ENCODE measurements at places on chromosomes 11 and 22.

- no peak for DNase-seq
Observed at GRCh38 chr22:20537983-20538382, 30.6 kb downstream of the MED15 start.

GRCh38 chr22:24580276-24580675 is 12.6 kb downstream of the LRRC75B start:
- DNase-seq: no peak

- DNase-seq: no peak
Observed at GRCh38 chr11:60926500-60926899, 2.2 kb downstream of the TMEM132A start.

DNA sequence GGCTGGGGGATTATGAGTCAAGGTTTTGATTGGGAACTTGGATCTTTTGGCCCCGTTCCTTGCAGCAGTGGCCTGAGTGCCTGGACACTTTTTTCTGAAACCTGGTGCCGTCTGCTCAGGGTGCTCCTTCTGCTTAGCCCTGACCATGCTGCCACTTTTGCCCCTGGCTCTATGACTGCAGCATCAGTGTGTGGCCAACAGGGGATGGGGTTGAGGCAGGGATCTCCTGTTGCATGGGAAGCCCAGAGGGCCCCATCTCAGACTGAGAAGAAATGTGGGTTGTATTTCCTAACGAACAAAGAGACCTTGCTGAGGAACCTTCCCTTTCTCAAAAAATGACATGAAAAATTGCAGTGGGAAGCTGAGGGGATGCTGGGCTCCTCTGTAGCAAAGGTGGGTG is 18.7 kb downstream of the POU2F3 start:
- DNase-seq: no peak

DNA sequence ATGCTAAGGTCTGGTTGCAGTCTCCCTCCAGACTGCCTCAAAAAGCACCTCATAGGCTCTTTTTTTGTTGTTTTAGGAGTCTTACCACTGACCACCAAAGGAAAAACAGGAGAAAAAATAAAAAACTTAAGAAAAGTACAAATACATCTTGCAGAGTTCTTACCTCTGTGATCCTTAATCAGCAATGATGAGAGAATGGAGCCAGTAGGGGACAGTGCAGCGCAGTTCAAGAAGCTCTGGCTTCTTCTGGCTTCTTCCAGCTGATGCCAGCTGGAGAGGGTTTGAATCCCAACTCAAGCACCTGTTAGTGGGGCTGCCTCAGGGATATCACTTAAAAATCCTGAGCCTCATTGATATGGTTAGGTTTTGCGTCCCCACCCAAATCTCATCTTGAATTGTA is 223.3 kb upstream of the ISX start:
- DNase-seq: no peak

DNA sequence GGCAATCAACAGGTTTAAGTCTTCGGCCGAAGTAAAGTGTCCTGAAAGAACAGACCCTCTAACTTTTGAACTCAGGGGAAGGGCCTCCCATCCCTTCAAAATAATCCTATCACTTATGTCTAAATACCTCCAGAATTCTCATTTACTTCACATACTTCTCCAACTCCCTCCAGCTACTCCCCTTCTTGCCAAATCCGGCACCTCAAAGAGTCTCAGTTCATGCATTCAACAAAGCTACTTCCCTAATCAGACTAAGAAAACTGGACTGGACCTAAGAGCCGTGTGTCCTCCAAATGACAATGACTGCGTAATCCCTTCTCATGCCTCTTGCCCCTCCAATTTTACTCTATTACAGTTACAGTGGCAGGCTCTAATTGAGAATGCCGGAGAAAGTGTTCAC is 1.3 kb downstream of the DDB1 start:
- no peak for DNase-seq

DNA sequence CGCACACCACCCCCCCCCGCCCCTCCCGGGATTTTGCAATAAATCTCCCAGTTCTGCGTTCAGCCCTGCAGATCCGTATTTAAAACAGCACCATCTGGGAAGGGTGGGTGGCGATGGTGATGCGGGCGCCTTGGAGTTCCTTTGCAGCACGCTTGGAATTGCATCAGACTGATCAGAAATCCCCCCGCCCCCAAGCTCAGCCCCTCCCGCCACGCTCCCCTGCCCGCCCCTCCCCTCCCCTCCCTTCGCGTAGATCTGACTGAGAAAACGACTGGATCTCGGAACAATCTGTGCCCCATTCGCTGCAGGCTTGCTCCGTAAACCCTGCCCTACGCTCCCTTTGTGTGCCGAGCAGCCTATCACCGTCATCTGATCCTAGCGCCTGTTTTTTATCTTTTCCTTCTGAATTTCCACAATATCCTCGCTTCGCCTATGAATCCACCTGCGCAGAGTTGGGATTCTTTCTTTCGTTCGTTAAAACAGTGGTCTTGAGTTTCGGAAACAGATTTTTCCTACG is 18.1 kb upstream of the BDNF start:
- DNase-seq: no peak

DNA sequence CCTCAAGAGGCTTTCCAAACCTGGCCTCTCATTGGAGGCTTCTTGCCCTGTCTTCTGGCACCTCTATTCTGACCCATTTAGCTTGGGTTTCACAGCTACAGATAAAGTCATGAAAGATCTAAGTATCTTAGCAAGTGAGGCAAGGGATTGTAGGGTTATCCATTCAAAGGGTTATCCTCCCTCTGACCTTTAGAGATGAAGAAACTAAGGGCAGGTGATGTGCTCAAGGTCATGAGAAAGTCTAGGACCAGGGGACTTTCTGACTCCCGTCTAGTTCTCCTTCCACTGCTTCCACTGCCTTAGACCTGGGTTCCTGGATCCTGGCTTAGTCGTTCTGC is 7.2 kb downstream of the PHOX2A start:
- DNase-seq: no peak

DNA sequence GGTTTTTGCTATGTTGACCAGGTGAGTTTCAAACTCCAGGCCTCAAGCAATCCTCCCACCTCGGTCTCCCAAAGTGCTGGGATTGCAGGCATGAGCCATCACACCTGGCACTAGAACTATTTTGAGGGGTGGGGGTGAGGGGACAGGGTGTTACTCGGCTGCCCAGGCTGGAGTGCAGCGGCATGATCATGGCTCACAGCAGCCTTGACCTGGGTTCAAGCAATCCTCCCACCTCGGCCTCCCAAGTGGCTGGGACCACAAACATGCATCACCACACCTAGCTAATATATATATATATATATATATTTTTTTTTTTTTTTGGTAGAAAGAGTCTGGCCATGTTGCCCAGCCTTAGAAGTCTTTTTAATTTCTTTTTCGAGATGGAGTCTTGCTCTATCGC is 17.1 kb upstream of the IFITM3 start:
- DNase-seq: no peak

DNA sequence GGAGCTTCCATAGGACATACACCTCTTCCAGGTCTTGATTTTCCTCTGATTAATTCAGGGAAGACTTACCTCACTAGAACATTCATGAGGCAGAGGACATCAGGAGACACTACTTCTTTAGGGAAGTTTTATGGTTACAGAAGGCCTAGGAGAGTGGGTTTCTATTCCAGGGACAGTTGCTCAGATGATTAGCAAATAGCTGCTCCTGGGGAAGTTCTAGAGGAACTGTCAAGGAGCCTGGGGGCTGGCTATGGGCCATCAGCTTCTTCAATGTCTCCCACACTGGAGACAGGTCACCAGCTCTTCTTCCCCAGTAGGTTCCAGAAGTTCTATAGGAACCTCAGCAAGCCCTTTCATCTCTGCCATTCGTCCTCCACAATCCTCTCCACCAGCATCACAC is 11.5 kb upstream of the OR10A5 start:
- DNase-seq: no peak

DNA sequence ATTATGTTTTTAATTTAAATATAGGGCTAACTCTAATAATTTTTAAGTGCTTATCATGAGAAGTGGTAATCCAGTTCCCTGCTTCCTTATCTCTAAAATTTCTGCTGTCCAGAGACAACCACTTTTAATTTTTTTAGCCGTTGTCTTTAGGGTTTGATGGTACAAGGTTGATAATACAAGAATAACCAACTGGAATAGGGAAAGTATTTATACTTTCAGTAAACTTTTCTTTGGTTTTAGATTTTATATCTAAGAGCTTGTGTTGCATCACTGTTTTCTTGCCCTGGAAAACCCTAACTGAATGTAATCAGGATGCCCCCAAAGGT is 46.5 kb upstream of the ADORA2A start:
- no peak for DNase-seq

DNA sequence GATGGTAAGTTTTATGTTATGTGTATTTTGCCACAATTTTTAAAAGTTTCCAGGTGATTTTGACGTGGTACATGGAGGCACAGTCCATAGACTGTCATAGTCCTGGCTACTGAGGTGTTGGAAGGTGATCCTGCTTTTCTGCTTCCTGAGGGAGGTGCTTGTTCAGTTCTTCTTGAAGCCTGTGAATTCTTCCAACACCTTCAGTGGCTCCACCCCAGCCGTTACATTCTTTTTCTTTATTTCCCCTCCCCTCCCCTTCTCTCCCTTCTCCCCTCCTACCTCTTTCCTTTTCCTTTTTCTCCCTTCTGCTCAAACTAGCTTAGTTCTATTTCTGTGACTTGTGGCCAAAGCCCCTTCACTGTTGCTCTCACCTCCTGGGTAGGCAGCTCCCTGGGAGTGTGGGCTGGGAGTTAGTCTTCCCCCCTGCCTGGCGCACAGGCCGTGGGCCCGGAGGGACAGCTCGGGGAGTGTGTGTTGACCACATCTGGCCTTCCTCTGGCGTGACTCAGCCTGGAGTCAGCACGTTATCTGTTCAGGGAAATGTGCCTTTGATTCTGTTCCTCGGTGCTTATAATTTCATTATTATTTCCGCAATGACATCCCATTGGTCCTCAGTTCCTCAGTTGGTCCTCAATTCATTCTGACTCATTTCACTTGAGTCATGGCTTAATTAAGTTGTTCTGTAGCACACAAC is 566.2 kb downstream of the TBC1D22A start:
- no peak for DNase-seq

DNA sequence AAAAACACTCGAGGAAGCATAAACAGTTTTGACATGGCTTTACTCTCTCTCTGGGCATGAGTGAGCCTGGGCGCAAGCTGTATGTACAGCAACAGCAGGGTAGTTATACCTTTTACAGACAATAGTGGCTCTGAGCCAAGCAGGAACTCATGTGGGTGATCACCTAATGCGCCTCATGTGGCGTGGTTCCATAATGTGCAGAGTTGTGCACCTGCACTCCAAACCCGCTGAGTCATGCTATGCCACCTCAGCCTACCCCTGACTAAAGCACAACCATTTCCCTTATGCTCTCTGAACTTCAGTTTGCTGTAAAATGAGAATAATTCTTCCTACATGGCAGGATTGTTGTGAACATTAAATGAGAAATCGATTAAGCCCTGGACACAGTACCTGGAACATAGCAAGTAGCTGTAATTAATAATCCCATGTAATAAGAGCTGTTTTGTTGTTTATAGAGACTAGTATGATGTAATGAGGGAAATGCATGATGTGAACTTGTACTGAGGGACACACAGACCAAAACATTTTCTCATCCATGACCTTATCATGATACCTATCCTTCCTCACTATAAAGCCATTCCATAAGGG is 71.6 kb downstream of the CCDC34 start:
- DNase-seq: no peak

DNA sequence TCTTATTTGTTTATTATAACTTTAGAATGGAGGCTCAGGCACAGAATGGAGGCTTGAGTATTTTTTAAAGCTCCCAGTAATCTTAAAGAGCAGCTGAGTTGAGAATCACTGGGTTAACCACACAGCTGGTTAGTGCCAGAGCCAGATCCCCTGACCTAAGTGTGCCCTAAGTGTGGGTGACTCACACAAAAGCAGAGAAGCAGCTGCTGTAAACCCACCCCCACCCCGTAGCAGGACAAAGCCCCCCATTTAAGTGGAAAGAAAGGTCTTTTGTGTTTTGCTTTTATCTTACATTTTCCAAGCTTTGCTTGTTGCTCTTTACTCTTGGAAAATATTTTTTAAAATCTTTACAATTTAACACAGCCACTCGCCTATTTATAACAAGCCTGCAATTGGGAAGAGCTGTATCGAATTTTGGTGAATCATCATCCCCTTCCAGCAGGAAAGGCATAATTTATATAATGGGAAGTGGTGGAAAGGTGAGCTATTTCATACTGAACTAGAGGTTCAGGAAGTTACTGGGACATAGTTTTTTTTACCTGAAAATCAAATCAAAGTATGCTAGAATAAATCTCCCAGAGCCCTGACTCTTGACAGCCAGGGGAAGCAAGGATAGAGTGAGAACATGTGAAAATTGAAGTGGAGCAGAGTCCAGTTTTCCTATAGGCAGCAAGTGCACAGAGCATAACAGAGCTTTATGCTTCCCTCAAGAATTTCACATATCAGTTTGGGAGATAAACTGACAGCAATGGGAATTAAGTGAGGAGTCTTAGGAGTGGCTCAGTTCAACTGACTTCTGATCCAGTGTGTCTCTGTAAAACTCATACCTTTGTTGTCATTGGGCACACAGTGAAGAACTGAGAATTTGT is 405.7 kb downstream of the AASDHPPT start:
- DNase-seq: no peak

DNA sequence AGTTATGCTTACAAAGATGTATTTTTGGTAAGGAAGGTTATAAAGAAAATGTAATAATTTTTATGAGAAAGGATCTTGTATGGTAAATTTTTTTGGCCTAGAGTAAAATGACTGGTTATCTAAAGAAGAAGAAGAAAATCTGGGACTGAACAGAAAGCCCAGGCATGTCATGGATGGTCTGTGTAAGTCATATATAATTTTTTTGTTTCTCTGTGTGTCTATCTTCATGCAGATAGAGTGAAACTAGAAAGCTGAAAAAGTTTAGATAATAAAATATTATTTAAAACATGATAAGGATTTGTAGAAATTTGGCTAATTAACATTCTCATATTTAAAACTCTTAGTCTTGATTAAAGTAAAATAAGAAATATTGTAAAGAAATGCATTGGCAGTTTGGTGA is 27.6 kb upstream of the MPEG1 start:
- DNase-seq: no peak

DNA sequence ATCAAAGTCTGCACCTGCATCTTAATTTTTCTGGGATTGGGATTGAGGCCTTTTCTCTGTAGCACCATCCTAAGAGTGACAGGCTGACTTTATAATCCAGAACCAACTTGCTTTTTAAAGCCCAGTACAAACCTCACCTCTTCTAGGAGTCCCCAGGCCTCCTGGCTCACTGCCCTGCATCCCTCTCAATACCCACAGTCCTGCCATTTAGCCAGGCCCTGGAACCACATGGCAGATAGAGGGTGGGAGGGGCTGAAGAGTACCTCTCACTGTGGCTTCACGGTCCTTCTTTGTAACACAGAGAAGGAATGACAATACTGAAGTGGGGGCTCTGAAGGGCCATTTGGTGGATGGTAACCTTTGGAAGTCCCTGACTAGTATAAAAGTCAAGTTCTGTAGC is 63.5 kb upstream of the PHOX2A start:
- DNase-seq: no peak

- DNase-seq: peak; percentile 16
Observed at GRCh38 chr22:29306835-29307595, 565 bp downstream of the GAS2L1 start.

DNA sequence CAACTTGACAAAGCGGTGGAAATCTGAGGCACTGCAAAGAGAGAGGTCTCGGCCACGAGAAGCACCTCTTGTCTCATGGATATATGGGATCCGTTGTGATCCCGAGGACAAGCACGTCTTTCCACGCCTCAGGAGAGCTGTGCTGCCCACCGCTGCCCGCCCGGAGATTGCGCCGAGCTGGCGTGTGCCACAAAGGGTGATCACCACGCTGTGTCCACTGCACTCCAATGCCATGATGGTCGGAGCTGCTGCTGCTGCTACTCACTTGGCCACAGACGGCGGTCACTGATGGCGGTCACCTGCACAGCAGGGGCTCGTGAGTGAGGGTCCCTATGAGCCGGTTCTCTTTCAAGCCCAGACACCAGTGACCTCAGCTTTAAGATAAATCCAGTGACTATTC is 51.1 kb downstream of the SHANK2 start:
- no peak for DNase-seq
